Activated naive CD4-positive, alpha-beta T cell (primary cell): ENCODE measurements at places on chromosomes 13 and 19.

- DNase-seq, result no peak
These were observed 4.5 kb downstream of the AMER2 start for GRCh38 chr13:25167382-25168174.

DNA sequence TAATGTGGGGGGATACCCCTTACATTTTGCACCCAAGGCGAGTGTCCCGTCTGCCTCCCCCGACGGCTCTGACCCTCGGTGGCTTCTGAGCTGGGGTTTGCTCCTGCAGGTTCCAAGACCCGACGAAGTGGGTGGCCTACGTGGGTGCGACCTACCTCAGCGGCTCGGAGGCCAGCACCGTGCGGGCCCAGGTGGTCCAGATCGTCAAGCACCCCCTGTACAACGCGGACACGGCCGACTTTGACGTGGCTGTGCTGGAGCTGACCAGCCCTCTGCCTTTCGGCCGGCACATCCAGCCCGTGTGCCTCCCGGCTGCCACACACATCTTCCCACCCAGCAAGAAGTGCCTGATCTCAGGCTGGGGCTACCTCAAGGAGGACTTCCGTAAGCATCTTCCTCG is 19.1 kb downstream of the TIMM13 start:
- no peak for DNase-seq

- DNase-seq, result no peak
These were observed 1315.8 kb downstream of the EFNB2 start for GRCh38 chr13:105219651-105220050.

GRCh38 chr13:23579896-23580683 is 9.9 kb downstream of the TNFRSF19 start:
- no peak for DNase-seq

GRCh38 chr19:45439569-45440258 is 16.0 kb upstream of the ERCC1 start:
- peak; percentile 85 for DNase-seq

DNA sequence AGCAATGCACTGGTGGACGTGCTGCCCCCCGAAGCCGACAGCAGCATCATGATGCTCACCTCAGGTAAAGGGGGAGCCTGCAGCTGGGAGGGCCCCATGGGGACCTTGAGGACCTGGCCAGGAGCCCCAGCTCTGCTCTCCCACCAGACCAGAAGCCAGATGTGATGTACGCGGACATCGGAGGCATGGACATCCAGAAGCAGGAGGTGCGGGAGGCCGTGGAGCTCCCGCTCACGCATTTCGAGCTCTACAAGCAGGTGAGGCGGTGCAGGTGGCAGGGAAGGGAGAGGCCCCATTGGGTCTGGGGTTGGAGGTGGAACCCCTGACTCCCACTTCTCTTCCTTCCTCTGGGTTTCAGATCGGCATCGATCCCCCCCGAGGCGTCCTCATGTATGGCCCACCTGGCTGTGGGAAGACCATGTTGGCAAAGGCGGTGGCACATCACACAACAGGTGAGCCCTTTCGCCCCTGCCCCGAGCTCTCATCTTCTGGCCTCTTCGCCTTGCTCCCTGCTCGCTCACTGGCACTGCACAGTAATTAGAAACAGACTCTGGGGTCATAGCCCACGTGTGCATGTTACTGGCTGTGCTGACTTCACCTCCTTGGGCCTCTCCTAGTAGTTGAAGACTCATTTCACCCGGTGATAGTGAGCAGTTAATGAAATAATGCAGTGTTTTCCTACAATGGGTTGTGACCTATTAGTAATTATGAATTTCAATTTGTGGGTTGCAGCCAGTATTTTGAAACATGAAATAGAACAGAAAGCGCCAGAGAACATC is 3.6 kb downstream of the PSMC4 start:
- no peak for DNase-seq
